ENCODE measurements at places on chromosomes 6 and 20.

DNA sequence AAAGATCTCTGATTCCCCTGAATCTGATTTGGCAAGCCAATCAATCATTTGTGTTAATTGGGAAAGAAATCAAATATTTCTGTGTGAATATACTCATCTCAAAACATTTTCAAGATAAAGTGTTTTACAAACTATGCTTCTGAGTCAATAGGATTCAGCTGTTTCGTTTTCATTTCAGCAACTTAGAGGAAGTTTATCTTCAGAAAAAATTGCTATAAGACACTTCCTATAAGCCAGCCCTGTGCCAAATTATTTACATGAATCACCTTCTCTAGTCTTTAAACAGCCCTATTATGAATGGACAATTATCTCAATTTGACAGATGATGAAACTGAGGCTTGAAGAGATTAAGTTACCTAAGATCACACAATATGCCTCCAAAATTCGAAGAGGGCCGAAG is 10.9 kb downstream of the DEFB129 start:
- no peak for DNase-seq

GRCh38 chr6:80528115-80528514 is 421.6 kb downstream of the BCKDHB start:
- DNase-seq, result no peak

DNA sequence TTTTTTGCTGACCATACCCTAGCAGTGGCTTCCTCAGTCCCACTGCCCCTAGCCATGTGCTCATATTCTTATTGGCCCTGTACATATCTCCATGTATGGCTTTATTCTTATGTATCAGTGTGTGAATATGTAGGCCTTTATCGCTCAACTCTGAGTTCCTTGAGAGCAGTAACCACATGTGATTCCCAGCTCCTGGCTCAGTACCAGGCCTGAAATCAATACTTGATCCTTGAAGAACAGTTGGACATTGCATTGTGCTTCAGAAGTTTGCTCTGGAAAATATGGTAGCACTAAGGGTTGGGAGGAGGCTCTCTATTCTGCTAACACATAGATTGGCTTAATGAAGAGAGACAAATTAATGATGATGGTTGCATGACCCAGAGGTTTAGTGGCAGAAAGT is 118.8 kb upstream of the FERMT1 start:
- DNase-seq, result no peak

DNA sequence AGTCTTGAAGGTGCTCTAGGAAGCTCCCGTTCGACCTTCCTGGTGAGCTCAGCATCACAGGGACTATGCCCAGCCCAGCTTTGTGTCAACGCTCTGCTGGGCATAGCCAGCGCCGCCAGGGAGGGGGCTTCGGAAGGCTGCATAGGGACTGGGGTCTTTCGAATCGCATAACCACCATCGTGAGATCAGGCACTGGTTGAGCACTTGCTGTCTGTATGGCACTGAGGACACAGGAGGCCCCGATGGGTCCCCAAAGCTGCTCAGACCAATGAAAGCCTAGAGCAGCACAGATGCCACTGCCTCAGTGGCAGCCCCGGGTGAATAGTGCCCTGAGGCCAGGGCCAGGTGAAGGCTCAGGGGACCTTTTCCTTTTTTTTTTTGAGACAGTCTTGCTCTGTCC is 96.7 kb downstream of the TAF4 start:
- DNase-seq, result no peak

DNA sequence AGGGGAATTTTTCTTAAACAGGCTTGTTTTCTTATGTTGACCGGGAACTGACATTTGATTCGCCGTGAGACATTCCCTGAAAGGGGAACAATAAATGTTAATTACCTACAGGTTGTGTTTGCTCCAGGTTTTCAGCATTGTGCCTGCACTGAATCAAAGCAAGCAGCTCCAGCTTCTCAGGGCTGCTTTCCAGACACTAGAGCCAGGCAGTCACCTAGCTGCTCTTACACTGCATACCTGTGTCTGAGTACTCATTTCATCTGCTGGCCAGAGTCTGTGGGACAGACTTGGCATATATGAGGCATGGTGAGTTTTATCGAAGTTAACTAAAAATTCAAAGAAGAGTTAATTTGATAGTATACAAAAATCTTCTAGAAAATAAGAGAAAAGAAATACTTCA is 951.8 kb upstream of the MAP3K7 start:
- no peak for DNase-seq

- DNase-seq, result no peak
Measured at GRCh38 chr20:40414843-40415615, 274.0 kb downstream of the MAFB start.

DNA sequence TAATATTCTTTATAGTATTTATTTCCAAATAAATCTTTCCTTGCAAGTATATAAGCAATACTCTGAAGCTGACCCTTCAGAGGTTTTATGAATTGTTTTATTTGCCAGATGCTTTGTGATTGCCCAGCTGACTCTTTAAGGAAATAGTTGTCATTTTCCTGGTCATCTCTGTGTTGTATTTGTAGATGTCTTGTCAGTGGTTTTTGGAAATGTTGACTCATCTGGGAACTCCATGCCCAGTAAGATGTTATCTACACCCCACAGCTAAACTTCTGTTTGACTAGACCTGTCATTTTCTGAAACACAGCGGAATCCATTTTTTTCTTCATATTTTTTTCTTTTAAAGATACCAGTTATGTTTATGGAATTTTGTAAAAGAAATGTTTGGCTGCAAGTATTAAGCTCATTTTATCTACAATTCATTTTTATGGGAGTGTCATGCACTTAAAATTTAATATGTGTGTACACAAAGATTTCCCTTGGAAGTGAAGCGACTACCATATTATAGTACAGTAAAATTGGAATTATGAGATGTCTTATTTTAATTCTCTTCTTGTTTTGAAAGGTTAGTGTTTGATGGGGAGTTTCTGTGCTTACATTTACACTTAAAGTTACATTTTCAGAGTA is 491.0 kb downstream of the NKAIN2 start:
- DNase-seq, result no peak
